ENCODE measurements at places on chromosomes 2 and 18. TPM values are rescaled to one million over a fixed set of nuclear protein-coding genes. Genes with fewer than 3 reads are reported as not detected.

TEX44 gene
- not detected for polyA plus RNA-seq

MRPL30 gene
- 49.3 TPM for polyA plus RNA-seq

POTEC gene
- not detected for polyA plus RNA-seq

PRKCE gene
- 11.5 TPM for polyA plus RNA-seq

KCNF1 gene
- 4.2 TPM for polyA plus RNA-seq

ST8SIA5 gene
- not detected for polyA plus RNA-seq

CDH19 gene
- polyA plus RNA-seq, result 0.97 TPM

DYSF gene
- polyA plus RNA-seq, result 0.68 TPM

CYP27A1 gene
- 0.10 TPM for polyA plus RNA-seq

SH2D6 gene
- polyA plus RNA-seq, result 1.4 TPM

LOXHD1 gene
- polyA plus RNA-seq, result not detected

KLF7 gene
- 17.2 TPM for polyA plus RNA-seq
